ENCODE measurements at places on chromosomes 11 and 22. TPM values are rescaled to one million over a fixed set of nuclear protein-coding genes. Genes with fewer than 3 reads are reported as not detected.

Gene SLC22A8
- total RNA-seq, result not detected

DNA sequence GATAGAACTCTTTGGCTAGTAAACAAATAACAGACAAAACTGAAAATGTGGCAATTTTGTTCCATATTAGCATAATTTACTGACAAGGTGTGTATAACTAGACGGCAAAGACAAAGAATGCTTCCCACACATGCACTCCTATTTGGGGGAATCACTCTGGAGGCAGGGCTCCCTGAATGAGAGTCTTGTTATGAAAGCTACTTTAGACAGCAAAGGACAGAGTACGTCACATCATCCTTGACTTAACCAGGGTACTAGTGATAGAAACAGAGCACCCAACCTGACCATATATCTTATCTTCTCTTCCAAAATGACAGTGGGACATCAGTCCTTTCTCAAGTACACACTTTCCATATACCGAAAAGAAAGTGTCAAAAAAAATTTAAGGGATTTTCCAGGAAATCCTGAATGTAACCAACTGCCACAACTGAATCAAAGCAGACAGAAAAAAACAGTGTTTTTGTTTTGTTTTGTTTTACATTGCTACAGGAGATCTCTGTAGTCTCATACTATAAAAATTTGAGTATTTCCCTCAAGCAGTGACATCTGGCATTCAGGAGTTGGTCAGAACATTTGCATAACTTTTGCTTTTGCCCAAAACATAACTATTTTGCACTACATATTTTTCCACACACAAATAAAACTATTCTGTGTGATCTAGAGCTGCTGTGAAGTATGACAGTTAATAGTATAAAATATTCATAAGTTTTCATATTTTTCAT, 98.9 kb downstream of the ARHGAP20 start:
- no peak for DNase-seq
- no peaks in the 10 kb centered on the region for H3K27me3 ChIP-seq

Gene OR2AG2
- total RNA-seq, result not detected

DNA sequence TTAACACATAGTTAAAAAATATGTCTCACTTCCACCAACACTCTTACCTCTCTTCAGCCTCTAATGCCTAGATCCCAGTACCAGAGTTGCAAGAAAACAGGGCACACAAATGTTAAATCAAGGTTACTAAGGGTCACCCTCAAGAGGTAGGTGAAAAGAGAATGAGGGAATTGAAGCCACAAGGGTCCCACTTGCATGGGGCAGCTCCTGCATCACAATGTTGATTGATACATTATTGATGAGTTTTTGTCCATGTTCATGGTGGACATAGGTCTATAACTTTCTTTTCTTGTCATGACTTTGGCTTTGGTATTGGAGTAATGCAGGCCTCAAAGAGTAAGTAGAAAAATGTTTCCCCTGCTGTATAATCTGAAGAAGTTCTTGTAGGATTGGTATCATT, 46.0 kb upstream of the IGLL5 start:
- H3K27ac ChIP-seq, result no peak overlapping the region
- no peak overlapping the region for H3K4me3 ChIP-seq
- DNase-seq, result no peak
- no peaks in the 10 kb centered on the region for H3K36me3 ChIP-seq
- no peaks in the 10 kb centered on the region for H3K4me1 ChIP-seq

DNA sequence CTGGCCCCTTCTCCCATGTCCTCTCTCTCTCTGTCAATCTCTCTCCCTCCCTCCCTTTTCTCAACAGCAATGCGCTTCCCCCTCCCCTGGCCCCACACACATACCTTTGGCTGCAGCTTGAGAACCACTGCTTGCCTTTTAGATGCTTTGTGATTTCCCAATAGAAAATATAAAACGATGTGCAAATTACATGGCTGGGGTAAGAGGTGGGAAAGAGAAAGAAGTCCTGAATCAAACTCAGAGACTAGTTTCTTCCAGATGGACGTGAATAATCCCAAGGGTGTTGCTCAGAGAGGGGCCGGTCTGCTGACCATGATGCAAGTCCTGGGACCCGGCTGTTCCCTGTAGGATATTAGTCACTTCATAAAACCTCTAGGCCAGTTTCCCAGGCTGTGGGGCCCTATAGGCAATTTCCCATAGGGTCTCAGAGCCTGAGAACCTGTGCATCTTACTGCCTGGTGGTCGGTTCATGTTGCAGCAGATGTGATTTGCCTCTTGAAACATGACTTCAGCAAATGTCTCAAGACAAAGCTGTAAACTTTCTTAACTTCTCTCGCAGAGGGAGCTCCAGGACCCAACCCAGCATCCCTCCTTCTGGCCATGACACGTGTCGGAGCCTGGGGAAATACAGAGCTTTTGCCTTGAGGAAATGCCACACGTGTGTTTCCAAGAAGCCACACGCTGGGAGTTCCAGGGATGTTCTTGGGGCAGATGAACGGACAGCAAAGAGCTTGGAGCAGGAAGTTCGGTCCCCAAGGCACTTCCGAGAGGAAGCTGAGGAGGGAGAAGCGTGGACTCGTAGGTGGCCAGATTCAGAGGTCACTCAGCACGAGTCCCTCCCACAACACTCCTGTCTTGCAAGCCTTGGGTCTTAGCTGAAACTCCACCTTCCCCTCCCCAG, 34.5 kb upstream of the ETS1 start:
- no peak for DNase-seq
- no peaks in the 10 kb centered on the region for H3K36me3 ChIP-seq
- peaks cover 34% of the 10 kb centered on the region for H3K4me1 ChIP-seq
- peak overlapping the region; percentile 46 for H3K4me3 ChIP-seq
- H3K27ac ChIP-seq, result peak overlapping the region; percentile 92

- no peak for DNase-seq
- no peak overlapping the region for H3K4me3 ChIP-seq
- no peaks in the 10 kb centered on the region for H3K4me1 ChIP-seq
Measured at GRCh38 chr11:128888034-128888985, 2.8 kb upstream of the KCNJ5 start.

DNA sequence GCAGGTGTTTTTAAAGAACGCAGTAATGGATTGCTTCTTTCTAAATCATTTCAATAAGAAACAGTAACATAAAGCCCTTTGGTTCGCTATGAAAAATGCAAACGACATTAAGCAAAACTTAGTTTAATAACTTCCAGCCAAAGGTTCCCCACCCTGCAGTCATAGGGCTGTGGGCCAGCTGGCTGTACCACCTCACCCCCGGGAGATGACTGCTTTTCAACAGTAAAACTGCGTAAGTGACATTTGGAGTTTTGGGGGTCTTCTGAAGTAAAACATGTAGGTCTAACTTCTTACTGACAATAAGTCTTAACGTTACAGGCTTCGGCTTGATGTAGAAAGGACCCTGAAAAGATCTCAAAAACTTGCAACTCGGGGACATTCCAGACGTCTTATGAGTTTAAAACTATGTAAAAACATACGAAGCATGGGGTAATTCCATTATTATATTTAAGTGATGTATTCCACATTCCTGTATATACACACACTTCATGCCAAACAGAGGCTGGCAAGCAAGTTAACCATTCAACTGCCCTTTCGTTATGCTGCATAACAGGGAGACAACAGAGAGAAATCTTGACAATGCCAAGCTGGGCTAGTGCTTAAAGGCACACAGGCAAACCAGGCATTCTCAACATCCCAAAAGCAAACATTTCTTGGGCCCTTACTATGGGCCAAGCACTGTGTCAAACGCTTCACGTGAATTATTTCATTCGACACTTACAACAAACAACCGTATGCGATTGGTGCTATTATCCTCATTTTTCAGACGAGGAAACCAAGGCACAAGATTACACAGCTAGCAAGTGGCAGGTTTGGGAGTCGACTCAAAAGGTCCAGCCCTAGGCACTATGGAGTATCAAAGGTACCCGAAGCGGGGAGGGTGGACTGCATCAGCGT, 1.2 kb downstream of the MRTFA start:
- peaks cover 54% of the 10 kb centered on the region for H3K4me1 ChIP-seq
- H3K27me3 ChIP-seq, result no peaks in the 10 kb centered on the region
- H3K27ac ChIP-seq, result peak overlapping the region; percentile 87
- peak; percentile 40 for DNase-seq
- peak overlapping the region; percentile 90 for H3K4me3 ChIP-seq
- H3K36me3 ChIP-seq, result no peaks in the 10 kb centered on the region

Gene MLC1
- 0.77 TPM for total RNA-seq

Gene SLC17A6
- total RNA-seq, result not detected

- no peak overlapping the region for H3K4me3 ChIP-seq
- peaks cover 1% of the 10 kb centered on the region for H3K36me3 ChIP-seq
- H3K4me1 ChIP-seq, result peaks cover 8% of the 10 kb centered on the region
- H3K27ac ChIP-seq, result no peak overlapping the region
Measured at GRCh38 chr11:75029836-75030631, 41.3 kb downstream of the NEU3 start.

Gene PDE2A
- total RNA-seq, result not detected

DNA sequence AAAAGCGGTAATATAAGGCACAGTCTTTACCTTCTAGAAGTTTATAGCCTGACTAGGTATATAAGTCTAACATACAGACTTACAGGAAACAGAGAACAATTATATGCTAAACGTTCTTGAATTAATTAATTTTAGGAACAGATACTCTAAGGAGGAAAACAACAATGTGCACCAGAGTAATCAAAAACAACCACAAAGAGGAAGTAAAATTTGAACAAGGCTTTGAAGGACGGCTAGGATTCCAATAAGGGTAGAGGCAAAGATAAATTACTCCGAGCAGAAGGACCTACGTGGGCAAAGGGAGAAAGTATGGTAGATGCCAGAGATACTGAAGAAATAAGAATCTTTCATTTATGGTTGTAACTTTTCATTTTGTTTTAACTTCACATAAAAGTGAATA, 54.4 kb downstream of the ENTHD1 start:
- no peaks in the 10 kb centered on the region for H3K4me1 ChIP-seq
- DNase-seq, result no peak
- no peaks in the 10 kb centered on the region for H3K36me3 ChIP-seq
- H3K27me3 ChIP-seq, result peaks cover 28% of the 10 kb centered on the region

All from chondrocyte (in vitro differentiated cells).